ENCODE measurements at places on chromosomes 6 and 20. TPM values are rescaled to one million over a fixed set of nuclear protein-coding genes. Genes with fewer than 3 reads are reported as not detected.

The MICA gene
- total RNA-seq: 0.82 TPM

The COL9A3 gene
- total RNA-seq: 10.2 TPM

The SCUBE3 gene
- total RNA-seq: 1.6 TPM

The CCN6 gene
- not detected for total RNA-seq

- DNase-seq: no peak
These were observed 28.9 kb upstream of the SUMO4 start for GRCh38 chr6:149371154-149371553.

The PPDPF gene
- total RNA-seq: 17.1 TPM

The PPP1R16B gene
- total RNA-seq: 10.6 TPM

The LHFPL5 gene
- 0.82 TPM for total RNA-seq

DNA sequence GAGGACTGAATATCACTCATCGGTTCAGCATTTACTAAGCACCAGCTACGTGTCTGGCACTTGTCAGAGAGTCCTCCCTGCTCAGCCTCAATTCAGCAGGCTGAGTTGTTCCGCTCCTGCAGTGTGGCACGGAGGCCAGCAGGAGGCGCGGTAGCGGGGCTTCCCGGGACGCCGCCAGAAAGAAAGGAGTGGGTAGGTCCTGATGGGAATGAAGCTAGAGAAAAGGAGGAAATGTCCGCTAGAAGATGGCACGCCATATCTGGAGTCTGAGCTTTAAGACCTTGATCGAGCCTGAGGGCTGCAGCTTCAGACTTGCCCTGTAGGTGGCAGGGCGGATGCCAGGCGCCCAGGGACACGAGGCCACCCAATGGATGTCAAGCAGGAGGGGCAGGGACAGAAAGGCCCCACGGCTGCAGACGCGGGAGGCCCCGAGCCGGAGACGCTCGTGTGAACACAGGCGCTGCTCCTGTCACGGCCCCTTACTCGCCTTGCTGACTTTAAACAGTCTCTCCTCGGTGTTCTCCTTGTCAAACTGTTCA, 18.7 kb downstream of the SERPINB6 start:
- DNase-seq: no peak

The TMEM244 gene
- total RNA-seq: 1.2 TPM

DNA sequence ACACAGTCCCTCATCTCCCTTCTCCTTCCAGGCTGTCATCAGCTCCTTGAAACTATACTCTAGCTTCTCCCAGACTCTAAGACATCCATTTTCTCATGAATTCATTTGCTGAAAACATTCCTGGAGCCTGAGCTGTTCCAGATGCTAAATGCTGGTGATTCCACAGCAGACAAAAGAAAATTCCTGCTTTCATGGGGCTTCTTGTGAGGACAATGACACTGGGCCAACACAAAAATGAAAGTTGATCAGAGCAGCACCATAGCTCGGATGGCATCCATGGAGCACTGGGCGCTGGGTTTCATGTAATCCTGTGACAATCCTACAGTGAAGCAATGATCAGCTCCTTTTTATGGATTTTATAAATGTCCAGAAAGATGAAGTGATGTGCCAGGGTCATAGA, 47.4 kb upstream of the STX16 start:
- DNase-seq: no peak

The TCEA2 gene
- 36.7 TPM for total RNA-seq

The RNF39 gene
- not detected for total RNA-seq

The BCAS1 gene
- 2.4 TPM for total RNA-seq

GRCh38 chr20:53163486-53163885, 191.3 kb downstream of the TSHZ2 start:
- no peak for DNase-seq

- DNase-seq: no peak
These were observed 111.2 kb upstream of the SUPT3H start for GRCh38 chr6:45488889-45489288.

The GPSM3 gene
- total RNA-seq: 0.41 TPM

DNA sequence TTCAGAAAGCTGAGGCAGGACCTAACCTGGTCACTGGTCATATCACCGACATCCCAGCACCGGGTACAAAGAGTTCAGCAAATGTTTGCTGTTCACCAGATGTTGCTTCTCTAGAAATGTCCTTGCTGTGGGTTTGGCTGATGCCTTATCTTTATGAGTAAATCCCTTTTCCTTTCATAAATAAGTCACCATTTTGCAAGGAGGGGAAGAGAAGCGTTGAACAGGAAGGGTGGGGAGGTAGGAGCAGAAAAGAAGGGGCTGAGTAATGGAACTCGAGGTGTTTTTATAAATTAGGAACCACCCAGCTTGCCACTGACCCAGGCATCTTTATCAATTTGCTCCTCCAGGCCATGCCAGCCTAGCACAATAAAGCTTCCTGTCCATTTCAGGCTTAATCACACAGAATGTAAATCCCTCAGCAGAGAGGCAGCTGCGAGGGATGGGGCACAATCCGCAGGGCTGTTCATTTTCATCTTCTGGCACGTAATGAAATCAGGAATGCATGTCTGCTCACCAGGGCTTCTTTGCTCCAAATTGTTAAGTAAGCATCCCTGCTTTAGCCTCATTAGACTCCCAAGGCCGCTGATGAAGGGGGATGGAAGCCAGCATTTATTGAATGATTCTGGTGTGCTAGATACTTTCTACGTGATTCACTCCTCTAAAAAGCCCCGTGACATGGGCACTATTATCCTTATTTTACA, 371.9 kb upstream of the CHD6 start:
- no peak for DNase-seq

- DNase-seq: no peak
These were observed 55.7 kb upstream of the HDGFL1 start for GRCh38 chr6:22513667-22514066.

The NRN1 gene
- 9.8 TPM for total RNA-seq

- DNase-seq: no peak
These were observed 113.2 kb downstream of the CEBPB start for GRCh38 chr20:50303573-50304500.

DNA sequence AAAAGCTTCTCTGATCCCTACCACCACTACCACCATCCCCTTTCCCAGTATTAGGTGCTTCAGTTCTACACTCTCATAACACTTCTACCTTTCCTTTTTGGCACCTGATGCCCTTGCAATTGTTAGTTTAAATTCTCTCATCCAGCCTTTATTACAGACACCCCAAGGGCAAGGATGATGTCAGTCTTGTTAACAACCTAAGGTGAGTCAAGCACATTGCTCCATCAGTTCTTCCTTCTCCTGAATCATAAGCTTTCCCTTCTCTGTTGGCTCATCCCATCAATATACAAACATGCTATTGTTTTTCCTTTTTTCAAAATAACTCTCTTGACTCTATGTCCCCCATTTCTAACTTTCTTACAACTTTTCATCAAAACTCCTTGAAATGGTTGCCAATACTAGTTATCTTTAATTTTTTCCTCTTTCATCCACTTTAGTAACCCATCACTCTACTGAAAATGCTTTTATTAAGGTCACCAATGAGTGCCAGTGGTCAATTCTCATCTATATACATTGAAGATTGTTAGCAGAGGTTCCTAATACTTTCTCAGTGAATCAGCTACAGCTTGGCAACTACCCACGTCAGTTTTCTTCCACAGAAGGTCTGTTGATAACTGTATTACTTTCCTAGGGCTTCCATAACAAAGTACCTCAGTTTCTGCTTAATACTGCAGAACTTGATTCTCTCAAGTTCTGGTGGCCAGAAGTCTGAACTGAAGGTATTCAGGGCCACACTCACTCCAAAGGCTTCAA, 97.1 kb upstream of the FLRT3 start:
- no peak for DNase-seq

DNA sequence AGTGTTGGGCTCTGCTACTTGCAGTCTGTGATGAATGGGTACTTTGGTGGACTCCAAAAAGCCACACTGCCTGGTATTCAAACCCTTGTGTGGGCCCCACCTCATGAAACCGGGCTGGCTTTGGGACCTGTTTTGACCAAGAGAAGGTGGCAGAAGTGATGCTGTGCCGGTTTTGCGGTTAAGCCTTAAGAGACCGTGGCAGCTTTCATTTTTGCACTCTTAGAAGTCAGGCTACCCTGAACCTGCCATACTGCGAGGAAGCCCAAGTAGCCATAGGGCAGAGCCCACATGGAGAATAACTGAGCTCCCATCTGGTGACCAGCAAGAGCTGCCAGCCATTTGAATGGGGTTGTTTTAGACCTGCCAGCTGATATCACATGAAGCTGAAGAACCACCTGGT, 10.2 kb downstream of the SULF2 start:
- DNase-seq: no peak

- no peak for DNase-seq
These were observed 38.9 kb downstream of the MRAP2 start for GRCh38 chr6:84072442-84072997.

DNA sequence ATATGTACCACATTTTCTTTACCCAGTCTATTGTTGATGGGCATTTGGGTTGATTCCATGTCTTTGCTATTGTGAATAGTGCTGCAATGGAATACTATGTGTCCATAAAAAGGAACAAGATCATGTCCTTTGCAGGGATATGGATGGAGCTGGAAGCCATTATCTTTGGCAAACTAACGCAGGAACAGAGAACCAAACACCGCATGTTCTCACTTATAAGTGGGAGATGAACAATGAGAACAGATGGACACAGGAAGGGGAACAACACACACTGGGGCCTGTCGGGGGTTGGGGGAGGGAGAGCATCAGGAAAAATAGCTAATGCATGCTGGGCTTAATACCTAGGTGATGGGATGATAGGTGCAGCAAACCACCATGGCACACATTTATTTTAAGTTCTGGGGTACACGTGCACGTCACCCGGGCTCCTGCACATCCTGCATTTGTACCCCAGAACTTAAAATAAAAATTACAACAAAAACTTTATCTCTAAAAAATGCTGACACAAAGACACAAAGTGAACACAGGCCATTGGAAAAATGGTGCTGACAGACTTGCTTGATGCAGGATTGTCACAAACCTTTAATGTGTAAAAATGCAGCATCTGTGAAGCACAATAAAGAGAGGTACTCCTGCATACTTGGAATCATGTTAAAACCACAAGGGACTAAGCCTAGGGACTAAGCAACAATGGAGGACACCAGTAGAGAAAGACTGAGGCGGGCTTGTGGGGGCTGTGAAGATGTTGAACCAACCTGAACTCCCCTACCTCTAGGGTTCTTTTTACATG, 48.8 kb downstream of the BCAS1 start:
- DNase-seq: no peak

DNA sequence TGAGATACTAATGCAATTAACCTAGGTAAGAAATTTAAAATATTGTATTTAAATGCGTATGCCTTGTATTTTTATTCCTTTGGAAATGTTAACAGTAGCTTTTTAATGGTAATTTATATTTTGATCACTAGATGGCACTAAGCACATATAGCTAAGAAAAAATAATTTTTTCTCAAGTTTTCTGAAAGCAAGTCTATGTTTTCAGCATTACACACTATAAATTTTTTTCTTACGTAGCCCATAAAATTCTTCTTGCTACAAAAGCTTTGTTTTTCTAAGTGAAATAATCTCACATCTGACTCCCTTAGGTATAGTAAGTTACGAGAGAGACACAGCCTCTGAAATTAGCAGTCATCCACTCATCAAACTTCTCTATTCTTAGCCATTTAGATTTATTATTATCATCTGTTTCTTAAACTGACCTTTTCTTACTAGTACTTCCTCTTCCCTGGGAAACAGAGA, 35.7 kb downstream of the TSPYL4 start:
- DNase-seq: no peak

The MAP7 gene
- 5.7 TPM for total RNA-seq

The CALHM6 gene
- 4.5 TPM for total RNA-seq

The TGM2 gene
- total RNA-seq: 3.3 TPM

GRCh38 chr6:155426408-155426945, 29.2 kb downstream of the NOX3 start:
- DNase-seq: no peak

DNA sequence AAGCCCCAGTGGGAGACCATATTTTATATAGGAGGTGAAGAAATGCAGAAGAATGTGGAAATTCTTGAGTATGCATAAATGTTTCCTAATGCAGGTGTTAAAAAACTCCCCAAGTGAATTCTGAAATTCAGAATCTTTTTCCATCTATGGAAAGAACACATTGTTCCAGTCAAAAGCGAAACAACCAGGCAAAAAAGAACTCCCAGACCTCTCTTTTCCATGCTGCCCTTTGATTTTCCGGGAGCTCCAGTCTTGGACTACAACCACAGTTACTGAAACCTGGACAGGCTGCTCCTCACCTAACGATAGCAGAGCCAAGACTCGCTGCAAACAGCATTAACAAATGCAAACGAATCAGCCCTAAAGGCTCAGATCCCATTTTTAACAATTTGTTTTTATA, 108.7 kb upstream of the CNKSR3 start:
- DNase-seq: no peak

The PAX1 gene
- total RNA-seq: not detected

DNA sequence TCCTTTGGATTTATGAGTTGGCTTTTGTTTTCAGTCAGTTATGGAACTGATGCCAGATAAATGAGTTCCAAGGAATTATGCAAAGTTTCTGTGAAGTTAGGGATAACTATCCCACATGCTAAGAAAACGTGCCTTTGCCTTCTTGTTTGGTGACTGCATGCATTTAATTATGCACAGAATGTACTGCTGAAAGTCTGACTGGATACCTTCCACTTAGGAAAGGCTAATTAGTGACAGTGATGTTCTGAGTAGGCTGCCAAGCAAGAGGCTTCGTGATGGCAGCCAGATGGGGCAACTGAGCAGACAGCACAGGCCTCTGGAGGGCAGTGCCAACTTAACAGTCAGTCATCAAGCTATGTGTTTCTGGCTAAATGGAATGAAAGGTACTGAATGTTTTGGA, 289.9 kb downstream of the CD109 start:
- DNase-seq: no peak

The CD83 gene
- total RNA-seq: 23.6 TPM

DNA sequence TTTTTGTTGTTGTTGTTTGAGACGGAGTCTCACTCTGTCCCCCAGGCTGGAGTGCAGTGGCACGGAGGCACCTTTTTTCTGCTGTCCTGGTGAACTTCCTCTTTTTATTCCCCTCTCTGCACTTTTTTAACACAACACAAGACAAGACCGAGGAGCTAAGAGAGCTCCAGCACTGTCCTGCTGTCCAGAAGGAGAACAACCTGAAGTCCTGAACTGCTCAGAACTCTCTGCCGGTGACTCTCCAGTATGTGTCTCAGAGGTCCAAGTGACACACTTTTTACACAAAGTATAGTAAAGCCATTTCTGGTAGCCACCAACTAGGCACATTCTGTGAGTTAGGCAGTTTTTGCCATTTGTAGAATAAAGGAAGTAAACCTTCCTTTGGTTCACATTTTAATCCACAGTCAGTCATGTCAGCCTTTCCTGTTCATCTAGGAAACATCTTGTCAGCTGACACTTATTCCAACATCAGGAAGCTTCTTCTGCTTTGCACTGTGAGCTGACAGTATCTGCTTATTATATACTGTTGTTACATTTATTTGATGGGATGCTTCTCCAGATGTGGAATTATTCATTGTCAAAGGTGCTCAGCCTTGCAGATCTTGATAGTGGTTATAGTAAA, 28.1 kb upstream of the TXNDC5 start:
- DNase-seq: no peak

- no peak for DNase-seq
These were observed 26.2 kb downstream of the SLC16A10 start for GRCh38 chr6:111113336-111114086.

The DPPA5 gene
- not detected for total RNA-seq

GRCh38 chr6:99711925-99712324, 105.3 kb downstream of the PRDM13 start:
- DNase-seq: no peak

The CCR6 gene
- total RNA-seq: not detected

GRCh38 chr6:126056355-126057004, 70.1 kb downstream of the TRMT11 start:
- DNase-seq: no peak

GRCh38 chr6:5599127-5599526, 337.8 kb downstream of the FARS2 start:
- DNase-seq: no peak
